PC-3 (cell line): ENCODE measurements at places on chromosomes 11 and 22. TPM values are rescaled to one million over a fixed set of nuclear protein-coding genes. Genes with fewer than 3 reads are reported as not detected.

GRCh38 chr11:5940748-5941147 lies 1.3 kb upstream of the OR56A3 start:
- no peak overlapping the region for H3K27ac ChIP-seq
- 0 out of 2 replicates have a peak, but pooled peaks cover 5% of the 10 kb centered on the region for H3K27me3 ChIP-seq
- H3K4me1 ChIP-seq = no peaks in the 10 kb centered on the region
- no peaks in the 10 kb centered on the region for H3K36me3 ChIP-seq

- no peaks in the 10 kb centered on the region for H3K4me1 ChIP-seq
- no peaks in the 10 kb centered on the region for H3K27me3 ChIP-seq
- no peaks in the 10 kb centered on the region; the same call in 1 of the 2 replicates for H3K36me3 ChIP-seq
- DNase-seq = no peak
Measured at GRCh38 chr22:20928573-20928967, 11.4 kb downstream of the CRKL start.

DNA sequence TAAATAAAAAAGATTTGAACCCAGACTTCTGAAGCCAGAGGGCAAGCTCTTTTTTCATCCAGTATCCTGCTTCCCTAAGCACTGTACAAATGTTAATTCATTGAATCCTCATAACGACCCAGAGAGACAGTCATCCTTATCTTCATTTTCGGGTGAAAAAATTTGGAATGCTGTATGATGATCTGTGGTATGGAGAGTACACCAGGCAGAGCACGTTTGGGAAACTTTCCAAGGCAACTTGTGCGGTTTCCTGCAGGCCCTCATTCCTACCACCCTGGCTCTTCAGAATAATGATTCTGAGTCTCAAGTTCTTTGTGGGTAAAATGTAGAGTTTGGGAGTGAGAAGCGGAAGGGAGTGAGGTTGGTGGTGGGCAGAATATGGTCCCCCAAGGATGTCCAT lies 177.9 kb upstream of the CADM1 start:
- no peak overlapping the region for H3K27ac ChIP-seq
- no peaks in the 10 kb centered on the region for H3K27me3 ChIP-seq
- DNase-seq = no peak
- no peak overlapping the region for H3K4me3 ChIP-seq
- no peaks in the 10 kb centered on the region for H3K4me1 ChIP-seq
- H3K36me3 ChIP-seq = no peaks in the 10 kb centered on the region

DNA sequence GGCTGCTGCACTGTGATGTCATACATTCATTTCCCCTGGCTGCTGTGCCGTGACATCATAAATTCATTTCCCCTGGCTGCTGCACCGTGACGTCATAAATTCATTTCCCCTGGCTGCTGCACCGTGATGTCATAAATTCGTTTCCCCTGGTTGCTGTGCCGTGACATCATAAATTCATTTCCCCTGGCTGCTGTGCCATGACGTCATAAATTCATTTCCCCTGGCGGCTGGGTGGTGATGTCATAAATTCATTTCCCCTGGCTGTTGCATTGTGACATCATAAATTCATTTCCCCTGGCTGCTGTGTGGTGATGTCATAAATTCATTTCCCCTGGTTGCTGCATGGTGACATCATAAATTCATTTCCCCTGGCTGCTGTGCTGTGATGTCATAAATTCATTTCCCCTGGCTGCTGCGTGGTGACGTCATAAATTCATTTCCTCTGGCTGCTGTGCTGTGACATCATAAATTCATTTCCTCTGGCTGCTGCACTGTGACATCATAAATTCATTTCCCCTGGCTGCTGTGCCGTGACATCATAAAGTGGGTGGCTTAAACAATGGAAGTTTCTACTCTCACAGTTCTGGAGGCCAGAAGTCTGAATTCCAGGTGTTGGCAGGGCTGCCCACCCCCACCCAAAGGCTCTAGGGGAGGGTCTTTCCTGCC lies 301.1 kb downstream of the SHANK2 start:
- no peak overlapping the region for H3K4me3 ChIP-seq
- no peak for DNase-seq
- H3K36me3 ChIP-seq = no peaks in the 10 kb centered on the region; the same call in 1 of the 2 replicates
- H3K27me3 ChIP-seq = no peaks in the 10 kb centered on the region

DNA sequence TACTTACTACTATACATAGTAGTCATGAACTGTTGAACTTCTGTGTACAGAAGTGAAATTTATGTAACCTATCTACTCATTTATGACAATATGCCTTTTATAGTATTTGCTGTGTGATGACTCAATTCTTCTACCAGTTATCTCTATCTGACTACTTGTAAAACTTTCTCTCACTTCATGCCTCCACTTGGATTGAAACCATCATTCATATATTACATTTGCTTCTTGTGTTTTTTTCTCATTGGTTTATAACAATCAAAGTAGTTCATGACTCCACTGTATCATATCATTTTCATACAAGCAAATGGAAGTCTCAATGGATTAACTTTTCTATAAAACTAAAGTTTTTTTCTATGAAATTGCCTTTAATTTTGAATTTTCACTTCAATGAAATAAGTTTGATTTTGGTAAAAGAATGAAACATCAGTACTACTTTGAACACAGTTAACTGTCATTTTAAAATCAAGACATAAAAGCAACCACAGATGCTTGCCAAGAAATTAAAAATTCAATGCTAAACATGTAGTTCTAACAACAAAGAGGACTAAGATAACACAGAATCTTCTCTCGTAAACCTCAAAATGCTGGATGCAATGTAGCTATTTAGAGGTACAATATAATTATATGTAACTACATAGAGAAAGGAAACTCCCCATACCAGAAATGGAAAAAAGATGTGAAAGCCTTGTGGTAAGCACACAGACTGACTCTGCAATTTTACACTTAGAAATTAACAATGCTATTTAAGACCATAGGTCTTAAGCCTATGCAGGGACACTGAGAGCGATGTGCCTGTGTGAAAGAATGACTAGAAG lies 27.6 kb upstream of the EXPH5 start:
- H3K36me3 ChIP-seq = no peaks in the 10 kb centered on the region
- H3K4me3 ChIP-seq = peak overlapping the region; percentile 31; the same call in 1 of the 2 replicates
- H3K27ac ChIP-seq = peak overlapping the region; percentile 88
- DNase-seq = peak; percentile 95

DNA sequence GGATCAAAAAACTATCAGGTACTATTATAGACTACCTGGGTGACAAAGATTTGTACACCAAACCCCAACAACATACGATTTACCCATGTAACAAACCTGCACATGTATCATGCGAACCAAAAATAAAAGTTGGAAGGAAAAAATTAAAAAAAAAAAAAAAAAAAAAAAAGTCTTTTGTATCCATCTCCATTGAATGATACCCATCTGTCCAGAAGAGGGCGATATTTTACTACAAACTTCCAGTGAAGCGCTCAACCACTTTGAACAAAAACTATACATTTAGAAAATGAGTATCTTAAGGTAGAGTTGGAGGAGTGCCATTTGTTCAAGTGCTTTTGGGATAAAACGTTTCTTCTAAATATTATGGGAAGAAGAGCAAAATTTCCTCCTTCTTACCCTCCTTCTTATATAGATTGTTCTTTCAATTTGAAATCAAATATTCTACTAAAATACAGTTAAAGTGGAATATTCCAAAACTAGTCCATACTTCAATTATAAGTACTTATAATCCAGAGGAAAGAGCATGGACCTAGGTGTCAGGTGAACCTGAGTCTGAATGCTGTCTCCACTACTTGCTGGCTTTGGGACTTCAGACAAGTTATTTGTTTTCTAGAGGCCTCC lies 23.3 kb downstream of the ARL14EP start:
- H3K4me1 ChIP-seq = no peaks in the 10 kb centered on the region
- H3K36me3 ChIP-seq = no peaks in the 10 kb centered on the region; the same call in 1 of the 2 replicates
- no peak overlapping the region for H3K27ac ChIP-seq
- no peak overlapping the region for H3K4me3 ChIP-seq

DNA sequence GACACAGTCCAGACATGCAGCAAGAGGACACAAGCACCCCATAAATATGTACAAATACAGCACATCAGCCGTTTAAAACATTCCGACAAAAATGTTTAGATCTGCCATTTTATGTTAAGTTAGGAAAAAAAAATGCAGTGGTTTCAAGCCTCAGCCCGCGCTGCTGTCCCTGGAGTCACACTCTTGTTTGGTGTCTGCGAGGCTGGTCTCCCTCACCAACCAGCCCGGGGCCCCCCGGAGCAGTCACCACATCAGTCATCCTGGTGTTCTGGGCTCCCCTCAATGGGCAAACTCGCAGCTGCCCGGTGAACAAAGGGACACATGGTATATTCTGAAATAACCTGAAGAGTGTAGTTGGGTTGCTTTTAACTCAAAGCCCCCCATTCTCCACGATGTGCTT lies 1022.2 kb downstream of the BRD1 start:
- no peaks in the 10 kb centered on the region for H3K36me3 ChIP-seq
- no peak for DNase-seq
- no peaks in the 10 kb centered on the region for H3K4me1 ChIP-seq
- H3K27ac ChIP-seq = no peak overlapping the region
- H3K27me3 ChIP-seq = no peaks in the 10 kb centered on the region

DNA sequence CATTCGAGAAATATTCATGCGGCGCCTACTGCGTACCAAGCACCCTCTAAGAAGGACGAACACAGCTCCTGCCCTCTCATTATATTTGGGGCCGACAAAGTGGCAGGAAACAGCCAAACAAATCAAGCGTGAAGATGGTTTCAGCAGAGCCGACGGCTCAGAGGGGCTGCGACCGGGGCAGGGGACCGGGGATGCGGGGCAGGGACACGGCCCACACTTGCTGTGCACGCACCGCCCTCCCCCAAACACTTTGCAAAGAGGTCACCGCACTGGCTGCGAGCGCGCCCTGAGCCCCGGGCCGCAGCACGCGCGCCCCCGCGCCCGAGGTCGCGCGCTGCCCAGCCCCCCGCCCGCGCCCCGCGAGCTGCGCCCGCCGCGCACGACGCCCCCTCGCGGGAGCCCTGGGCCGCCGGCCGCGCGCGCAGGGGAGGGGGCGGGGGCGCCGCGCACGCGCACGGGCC lies 255 bp upstream of the SYNGR1 start:
- H3K36me3 ChIP-seq = no peaks in the 10 kb centered on the region
- H3K27ac ChIP-seq = no peak overlapping the region
- DNase-seq = peak; percentile 3
- H3K4me1 ChIP-seq = 0 out of 2 replicates have a peak, but pooled peaks cover 3% of the 10 kb centered on the region
- no peaks in the 10 kb centered on the region for H3K27me3 ChIP-seq

- H3K36me3 ChIP-seq = no peaks in the 10 kb centered on the region
- no peak overlapping the region for H3K27ac ChIP-seq
- no peaks in the 10 kb centered on the region for H3K27me3 ChIP-seq
- DNase-seq = no peak
- H3K4me3 ChIP-seq = no peak overlapping the region
Measured at GRCh38 chr22:37260155-37260795, 16.2 kb upstream of the RAC2 start.

GRCh38 chr22:40328546-40329456 lies 17.5 kb upstream of the ADSL start:
- H3K4me1 ChIP-seq = no peaks in the 10 kb centered on the region; the same call in 1 of the 2 replicates
- H3K27ac ChIP-seq = no peak overlapping the region
- H3K36me3 ChIP-seq = no peaks in the 10 kb centered on the region

DNA sequence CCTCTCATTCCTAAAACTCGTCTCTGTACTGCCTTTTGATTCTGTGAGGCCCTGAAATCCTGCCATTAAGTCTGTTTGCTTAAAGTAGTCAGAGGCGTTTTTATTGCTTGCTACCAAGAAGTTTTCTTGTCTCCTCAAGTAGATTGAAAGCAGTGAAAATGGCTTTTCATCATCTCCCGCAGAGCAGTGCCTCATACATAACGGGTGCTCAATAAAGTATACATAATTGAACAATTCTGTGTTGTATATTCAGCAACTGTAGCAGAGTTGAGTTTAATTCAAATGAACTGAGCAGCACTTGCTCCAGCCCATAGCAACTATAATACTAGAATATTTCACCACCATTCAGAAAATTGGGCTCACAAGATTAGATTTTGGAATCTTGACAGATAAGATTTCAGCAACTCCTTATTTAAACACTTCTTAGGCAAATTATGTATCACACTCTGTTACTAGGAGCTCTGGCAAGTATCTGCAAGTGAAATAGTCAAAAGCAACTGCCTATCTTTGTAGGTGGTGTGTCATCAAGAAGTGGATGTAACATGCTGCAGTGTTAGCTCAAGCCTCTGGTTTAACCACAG lies 20.0 kb downstream of the FIBIN start:
- no peak for DNase-seq
- no peak overlapping the region for H3K27ac ChIP-seq
- H3K4me1 ChIP-seq = no peaks in the 10 kb centered on the region
- no peaks in the 10 kb centered on the region for H3K27me3 ChIP-seq

GRCh38 chr11:35334385-35335090 lies 84.8 kb downstream of the SLC1A2 start:
- no peak overlapping the region for H3K27ac ChIP-seq
- H3K27me3 ChIP-seq = no peaks in the 10 kb centered on the region
- H3K36me3 ChIP-seq = no peaks in the 10 kb centered on the region
- H3K4me3 ChIP-seq = no peak overlapping the region

DNA sequence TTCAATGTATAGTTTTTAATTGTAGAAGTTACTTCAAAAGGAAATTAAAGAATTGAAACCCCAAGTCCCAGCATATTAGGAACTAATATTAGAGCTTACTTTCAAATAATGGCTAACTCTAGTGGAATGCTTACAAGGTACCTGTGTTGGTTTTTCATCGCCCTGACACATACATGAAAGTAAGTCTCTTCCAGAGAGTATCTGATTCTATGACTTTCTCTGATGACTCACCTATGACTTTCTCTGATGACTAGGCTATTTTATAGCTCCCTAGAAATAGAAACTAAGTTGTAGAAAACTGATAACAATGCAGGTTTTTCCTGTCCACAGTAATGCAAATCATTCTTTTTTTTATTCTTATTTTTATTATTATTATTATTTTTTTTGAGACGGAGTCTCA lies 33.6 kb upstream of the MMP7 start:
- peak overlapping the region; percentile 23 for H3K4me3 ChIP-seq
- H3K36me3 ChIP-seq = peaks cover 2% of the 10 kb centered on the region; the same call in 1 of the 2 replicates
- H3K27ac ChIP-seq = peak overlapping the region; percentile 89

- no peak overlapping the region for H3K27ac ChIP-seq
- H3K27me3 ChIP-seq = no peaks in the 10 kb centered on the region
- no peaks in the 10 kb centered on the region for H3K36me3 ChIP-seq
- no peak for DNase-seq
- H3K4me1 ChIP-seq = no peaks in the 10 kb centered on the region
- no peak overlapping the region for H3K4me3 ChIP-seq
Measured at GRCh38 chr11:69396948-69397307, 84.5 kb upstream of the LINC01488 start.

- DNase-seq = no peak
- no peak overlapping the region for H3K4me3 ChIP-seq
- H3K36me3 ChIP-seq = no peaks in the 10 kb centered on the region
Measured at GRCh38 chr11:83666149-83666548, 380.0 kb upstream of the CCDC90B start.

Gene KDM4D
- 2.7 and 4.1 TPM in 2 replicates for total RNA-seq

Gene PANX3
- total RNA-seq = not detected in 2 replicates

Gene CDC45
- total RNA-seq = 70.9 and 77.1 TPM in 2 replicates
